ENCODE measurements at places on chromosomes 7 and 10.
A peak's percentile ranks its signal among the peaks of the same experiment; 100 is the strongest.

- no peak for DNase-seq
Observed at GRCh38 chr7:94374721-94375566, 19.8 kb upstream of the COL1A2 start.

DNA sequence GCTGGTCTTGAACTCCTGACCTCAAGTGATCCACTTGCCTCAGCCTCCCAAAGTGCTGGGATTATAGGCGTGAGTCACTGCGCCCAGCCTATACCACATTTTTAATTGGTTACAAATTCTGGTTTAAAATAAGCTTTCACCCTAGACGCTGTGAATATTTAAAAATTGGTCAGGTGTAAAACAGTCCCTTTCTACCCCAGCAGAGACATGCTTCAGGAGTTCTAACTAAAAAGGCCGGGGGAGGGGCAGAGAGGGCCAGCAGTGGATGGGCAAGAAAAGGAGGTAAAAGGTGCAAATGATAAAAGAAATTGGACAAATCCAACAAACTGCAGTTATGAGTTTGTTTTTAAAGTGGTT is 70.0 kb downstream of the WAPL start:
- DNase-seq: no peak

DNA sequence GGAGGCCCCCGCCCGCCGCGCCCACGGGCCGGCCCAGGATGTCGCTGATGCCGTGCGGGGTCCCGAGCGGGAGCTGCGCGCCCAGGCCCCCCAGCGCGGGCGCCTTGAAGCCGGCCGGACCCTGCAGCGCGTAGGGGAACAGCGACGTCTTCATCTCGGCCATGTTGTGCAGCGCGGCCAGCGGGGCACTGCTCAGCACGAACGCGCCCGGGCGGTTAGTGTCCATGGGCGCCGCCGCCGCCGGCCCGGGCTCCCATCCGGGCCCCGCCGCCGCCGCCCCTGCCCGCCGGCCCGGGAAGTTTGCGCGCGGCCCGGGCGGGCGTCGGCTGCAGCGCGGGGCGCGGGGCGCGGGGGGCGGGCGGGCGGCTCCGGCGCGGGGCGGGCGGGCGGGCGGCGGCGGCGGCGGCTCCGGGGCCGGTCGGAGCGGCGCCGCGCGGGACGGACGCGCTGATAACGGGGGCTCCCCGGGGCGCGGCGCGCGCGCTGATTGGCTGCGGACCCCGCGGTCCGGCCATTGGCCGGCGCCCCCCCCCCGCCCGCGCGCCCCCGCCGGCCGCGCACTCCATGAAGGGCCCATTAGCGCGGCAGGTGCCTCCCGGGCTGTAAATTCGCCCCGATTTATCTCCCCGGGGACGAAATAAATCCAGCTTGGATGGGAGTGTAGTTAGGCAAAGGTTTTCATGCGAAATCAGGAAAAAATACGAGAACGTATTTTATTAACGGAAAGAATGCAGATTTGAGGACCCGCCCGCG is at the start of gene NKX6-2:
Gene NKX6-2, minus strand, starts transcription at position 425 of the 753 bp plus-strand sequence. Its CDS starts 199 bp downstream, at position 226.
- no peak for DNase-seq

DNA sequence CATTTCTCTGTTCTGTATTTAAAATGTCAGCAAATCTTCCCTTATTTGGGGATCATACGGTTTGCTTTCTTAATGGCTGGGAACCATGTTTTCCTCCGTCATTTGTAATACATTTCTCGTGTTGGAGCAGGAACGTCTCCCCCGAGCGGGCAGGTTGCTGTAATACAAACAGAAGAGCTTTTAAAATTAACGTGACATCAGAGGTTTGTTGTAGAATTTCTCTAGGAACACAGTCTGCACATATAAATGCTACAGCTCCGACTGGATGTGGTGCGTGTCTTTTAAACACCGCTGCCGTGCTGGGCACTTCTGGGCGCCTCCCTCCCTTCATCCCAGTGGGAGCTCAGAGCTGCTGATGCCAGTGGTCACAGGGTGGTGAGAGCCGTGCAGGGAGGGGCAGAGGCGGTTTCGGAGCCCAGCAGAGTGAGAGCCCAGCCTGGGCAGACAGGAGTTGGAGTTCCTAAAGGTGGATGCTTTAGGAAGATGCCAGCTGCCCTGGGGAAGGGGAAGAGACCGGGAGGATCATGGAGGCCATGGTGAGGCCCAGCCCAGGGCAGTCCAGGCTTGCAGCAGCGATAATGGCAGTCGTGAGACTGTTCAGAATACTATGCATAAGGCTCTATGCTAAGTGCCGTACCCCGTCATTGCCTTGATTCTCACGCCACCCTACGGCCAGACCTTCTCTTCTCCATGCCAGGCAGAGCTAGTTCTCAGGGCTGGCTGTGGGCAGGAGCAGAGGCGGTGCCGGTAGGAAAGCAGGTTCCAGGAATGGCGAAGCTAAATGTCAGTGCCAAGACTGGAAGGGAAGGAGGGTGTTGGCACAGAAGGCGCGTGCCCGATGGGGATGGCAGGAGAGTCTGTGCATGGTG is 96.2 kb downstream of the GLRX3 start:
- DNase-seq: no peak

DNA sequence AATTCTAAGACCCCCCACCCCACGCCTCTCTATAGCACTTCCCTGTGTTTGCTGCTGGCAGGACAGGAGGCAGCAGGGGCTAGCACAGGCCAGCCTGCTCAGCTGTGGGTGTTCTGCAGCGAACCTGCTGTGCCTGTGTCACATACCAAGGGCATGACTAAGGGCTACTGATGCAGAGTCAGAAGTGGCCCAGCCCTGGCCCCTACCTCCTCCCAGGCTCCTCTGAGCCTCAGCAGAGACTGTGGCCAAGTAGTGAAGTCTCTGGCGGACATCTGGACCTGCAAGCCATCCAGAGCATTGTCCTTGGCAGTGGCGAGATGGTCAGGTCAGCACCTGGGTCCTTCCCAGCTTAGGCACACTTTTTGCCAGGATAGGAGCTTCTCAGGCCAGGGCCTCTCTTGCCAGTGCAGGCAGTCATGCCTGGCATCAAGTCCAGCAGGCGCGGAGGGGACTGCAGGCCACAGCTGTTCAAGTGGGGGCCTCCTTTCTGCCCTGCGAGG is 116.3 kb upstream of the RET start:
- no peak for DNase-seq

GRCh38 chr10:49379596-49380410 is 16.1 kb downstream of the DRGX start:
- DNase-seq: no peak

DNA sequence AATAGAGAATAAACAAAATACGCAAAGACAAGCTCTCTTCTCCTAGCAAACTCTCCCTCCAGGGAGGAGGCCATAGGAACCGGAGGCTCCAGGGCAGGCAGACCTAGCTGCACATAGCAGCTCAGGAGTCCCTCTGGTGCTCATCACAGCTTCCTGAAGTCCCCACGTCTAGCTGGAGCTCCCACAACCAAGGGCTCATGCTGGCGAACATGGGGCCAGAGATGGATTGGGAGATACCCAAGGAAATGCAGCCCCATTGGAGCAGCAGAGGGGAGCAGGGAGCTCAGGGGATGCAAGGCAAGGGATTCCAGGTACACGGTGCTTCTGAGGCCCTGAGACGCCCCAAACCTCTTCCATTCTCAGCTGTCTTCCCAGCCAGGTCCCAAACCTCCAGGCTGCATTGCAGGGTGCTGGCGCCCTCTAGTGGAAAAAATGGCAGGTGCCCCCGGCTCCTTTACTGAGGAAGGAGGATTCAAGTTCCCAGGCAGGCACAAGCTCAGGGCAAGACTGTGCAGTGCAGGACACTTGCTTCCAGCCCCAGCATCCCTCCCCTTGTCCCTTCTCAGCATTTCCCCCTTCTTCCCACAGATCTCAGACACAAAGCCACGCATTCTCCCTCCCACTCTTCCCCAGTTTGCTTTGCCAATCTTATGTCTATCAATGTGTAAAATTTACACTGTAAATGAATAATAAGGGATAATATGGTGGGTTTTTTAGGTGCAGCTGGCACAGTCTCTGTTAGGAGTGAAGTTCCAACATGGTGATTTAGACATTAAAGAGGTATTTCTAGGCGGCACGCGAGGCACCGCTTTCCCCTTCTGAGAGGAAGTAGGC is 46.2 kb downstream of the GPAM start:
- peak; percentile 22 for DNase-seq

- no peak for DNase-seq
Observed at GRCh38 chr10:21170216-21170615, 273.1 kb upstream of the NEBL start.

GRCh38 chr10:48599830-48600134 is 5.1 kb downstream of the ARHGAP22 start:
- DNase-seq: no peak

DNA sequence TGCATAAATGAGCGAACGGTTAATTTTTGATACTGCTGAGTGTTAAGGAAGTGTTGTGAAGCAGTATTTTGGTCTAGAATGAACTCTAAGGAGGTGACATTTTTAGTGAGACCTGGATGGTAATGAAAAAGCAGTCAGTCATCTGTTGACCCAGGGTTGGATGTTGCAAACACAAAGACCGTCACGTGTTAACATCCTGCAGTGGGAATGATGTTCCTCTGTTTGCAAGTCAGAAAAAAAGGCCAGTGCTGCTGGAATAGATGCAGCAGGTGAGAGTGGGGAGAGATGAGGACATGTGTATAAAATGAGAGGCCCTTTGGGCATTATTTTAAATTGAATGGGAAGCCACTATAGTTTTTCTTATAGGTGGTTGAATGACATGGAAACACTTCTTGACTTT is 39.3 kb downstream of the INSYN2A start:
- no peak for DNase-seq

DNA sequence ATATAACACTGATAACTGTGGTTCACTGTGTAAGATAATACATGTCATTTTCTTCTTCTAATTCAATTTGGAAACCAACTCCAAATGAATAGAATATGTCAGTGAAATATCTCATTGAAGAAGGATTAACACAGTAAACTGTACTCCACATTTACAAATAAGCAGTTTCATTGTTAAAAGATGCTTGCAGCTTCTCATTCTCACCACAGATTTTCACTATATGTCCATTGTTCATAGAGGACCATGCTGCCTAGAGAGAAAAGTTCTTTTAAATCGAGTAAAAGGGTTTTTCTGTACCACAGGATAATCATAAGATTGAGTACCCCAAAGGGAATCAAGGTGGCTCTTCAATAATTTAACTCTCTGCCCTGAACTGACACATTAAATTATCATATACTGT is 165.5 kb downstream of the LRRN3 start:
- DNase-seq: no peak

GRCh38 chr7:151459726-151460473 is 20.0 kb upstream of the CRYGN start:
- no peak for DNase-seq

DNA sequence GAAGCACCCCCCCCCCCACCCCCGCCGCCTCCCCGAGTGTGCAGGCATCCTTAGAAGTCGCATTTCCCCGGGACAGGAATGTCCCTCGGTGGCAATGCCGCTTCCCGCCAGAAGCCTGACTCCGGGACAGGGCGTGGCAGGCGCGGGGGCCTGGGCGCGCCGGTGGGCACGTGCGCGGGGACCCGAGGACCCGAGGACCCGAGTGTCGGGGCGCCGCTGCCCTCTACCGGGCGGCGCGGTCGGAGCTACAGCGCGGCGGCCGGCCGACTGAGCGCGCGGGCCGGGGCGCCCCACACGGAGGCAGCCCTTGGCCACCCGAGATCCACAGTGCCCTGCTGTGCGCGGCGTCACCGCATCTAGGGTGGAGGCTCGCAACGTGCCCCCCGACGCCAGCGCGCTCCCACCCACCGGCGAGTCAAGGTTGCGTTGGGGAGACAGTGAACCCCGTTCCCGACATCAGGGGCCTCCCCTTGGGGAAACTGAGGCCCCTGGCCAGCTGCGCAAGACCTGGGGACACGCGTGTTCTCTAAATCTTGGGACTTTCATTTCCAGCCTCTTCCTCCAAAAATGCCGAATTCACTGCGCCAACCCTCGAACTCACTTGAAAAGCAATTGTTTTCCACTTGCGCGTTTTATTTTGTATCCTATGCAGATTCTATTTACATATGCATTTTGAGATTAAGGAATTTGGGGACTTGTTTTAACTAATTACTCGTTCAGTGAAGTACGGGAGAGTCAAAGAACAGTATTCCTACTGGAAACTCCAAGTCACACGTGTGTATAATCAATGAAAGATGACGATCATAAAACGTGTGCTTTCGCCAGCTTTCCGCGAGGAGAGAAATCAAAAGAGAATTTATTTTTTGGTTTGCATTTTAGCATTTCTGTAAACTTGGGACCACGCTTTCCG is 3.1 kb upstream of the CUX1 start:
- no peak for DNase-seq

DNA sequence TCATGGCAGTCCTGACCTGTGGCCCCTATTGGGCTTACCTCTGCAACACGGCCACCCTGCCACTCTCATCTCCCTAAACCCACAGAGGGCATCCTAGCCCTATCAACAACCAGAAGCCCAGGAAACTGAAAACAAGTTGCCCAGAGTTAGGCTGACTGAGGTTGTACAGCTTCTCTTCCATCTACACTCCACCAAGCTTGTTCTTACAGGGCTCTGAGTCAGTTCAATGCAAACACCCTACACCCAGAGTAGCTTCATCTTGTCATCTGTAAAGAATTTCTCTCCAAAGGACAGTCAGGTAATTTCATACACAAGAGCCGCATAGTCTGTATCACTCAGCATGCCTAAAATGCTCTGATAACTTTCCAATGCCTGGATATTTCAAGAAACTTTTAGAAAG is 175.4 kb downstream of the ARID5B start:
- no peak for DNase-seq

DNA sequence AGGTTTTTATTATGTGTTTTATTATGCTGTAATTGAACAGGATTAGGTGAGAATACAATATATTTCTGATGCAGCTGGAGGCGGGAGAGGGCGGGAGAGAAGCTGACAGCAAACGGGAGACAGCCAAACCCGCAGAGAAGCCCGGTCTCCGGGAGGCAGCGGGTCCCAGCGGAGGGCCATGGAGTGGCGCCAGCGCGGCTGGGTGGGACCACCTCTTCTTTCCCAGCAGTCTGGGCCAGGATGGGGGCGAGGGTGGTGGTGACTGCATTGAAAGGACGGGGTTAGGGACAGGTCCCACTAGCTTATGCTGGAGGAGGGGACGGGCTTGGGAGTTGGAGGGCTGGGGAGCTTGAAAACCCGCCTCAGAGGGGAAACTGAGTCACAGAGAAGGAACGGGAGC is 14.5 kb upstream of the KAZALD1 start:
- DNase-seq: no peak

GRCh38 chr10:28984431-28984830 is 304.4 kb upstream of the LYZL1 start:
- no peak for DNase-seq

GRCh38 chr10:126732868-126733267 is 62.4 kb upstream of the C10orf90 start:
- DNase-seq: no peak

DNA sequence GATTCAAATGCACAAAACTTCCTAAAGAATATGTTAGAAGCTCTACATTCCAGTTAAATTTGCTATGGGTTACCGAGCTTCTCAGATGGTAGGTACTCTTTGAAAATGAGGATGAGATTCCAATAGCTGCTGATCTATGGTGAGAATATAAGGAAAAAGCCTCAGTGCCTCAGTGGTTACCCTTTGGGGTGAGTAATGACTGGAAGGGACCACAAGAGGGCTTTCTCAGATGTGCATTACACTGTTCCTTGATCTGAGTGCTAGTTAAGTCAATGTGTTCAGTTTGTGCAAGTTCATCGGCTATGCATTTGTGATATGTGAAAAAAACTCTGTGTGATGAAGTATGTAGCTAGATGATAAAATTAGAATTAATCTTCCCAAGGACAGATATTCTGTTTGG is 3.5 kb downstream of the NRCAM start:
- DNase-seq: no peak
